GM04504 (cell line): ENCODE measurements at places on chromosomes 1 and 21.

- no peak for DNase-seq
These were observed 6.4 kb downstream of the SELENON start for GRCh38 chr1:25806418-25806817.

- no peak for DNase-seq
These were observed 83.2 kb upstream of the PPM1J start for GRCh38 chr1:112798292-112798691.

- no peak for DNase-seq
These were observed 100.7 kb upstream of the GFI1 start for GRCh38 chr1:92587445-92587844.

DNA sequence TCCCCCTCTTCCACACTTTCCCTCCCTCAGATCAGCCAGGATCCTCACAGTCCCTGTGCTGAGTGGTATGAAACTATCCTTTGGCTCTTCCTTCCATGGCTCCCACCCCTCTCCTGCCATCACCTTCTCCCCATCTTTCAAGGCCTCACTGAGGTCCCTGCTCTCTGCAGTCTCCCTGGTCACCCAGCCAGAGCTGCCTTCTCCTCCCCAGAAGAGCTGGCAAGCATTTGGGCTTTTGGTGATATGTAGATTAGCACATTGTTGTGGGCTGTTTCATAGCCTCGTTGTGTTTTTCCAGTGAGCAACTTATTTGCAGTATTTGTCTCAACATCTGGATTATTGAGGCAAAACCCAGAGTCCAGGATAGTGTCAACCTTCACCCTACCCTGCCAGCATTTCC lies 2.2 kb downstream of the CSF1 start:
- DNase-seq, result no peak

DNA sequence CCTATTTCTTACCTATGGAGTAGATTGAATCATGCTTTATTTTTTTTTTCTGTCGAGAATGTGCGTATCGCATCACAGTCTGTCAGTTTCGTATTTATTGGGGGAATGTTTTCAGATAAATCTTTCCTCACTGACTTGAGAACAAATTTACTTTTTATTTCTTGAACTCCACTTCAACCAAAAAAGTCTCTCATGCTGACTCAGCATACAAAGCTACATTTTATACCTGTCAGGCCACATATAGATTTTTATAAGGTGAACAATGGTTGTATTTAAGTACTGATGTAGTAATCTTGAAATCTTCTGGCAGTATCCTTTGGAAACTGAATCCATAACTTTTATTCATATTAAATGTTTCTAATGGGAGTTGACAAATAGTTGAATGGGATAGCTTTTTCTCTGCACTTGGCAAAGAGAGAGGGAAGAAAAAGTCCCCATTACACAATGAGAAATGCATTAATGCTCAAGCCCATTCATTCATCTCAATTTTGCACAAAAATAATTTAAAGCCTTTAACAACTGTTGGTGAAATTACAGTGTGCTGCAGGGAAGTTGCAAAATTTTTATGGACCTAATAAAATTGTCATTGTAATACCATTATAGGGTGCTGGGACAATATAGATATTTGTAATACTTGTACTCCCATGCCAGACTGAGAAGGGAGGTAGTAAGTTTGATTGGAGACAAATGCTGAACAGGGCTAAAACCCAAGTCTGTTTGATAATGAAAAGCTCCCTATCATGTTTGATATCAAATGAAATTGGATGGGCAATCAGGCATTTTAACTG lies 367.6 kb downstream of the HLX start:
- no peak for DNase-seq

GRCh38 chr1:217681806-217682205 lies 50.7 kb downstream of the SPATA17 start:
- no peak for DNase-seq
